ENCODE measurements at places on chromosomes 3 and 15.

DNA sequence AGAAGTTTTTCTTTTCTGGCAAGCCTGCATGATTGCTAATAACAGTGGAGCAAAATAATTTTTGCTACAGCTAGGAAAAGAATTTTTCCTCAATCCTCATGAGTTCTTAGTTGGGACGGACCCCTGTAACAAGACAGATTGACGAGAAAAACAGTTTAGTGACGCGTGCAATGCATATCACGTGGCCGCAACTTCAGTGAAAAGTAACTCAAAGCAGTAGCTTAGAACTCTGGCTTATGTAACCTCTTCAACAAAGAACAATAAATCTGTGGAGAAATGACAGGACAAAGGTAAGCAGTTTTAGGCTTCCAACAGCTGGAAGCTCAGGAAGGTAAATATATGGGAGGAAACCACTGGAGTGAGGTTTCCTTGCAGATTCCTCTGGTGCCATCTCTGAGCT lies 19.7 kb downstream of the FAM107A start:
- no peak for DNase-seq

- DNase-seq: no peak
Observed at GRCh38 chr3:100045696-100046095, 68.6 kb downstream of the FILIP1L start.

DNA sequence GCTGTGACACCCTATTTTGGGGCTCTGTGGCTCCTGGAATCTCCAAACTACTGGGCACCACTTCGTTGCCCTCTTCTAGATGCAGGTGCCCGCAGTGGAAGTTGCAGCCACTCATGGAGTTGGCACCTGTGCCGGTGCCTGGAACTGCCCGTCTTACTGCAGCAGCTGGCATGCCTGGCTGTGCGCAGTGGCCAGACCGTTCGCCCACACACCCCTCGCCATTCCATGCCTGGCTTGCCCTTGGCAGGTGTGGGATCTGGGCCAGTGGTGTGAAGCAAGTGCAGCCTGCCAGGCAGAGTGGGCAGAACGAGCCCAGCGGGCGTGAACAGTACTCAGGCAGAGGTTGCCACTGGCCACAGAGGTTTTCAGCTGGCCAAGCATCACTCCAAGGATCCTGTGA lies 1286.7 kb downstream of the ROBO1 start:
- no peak for DNase-seq

- no peak for DNase-seq
Observed at GRCh38 chr15:68195336-68196112, 9.6 kb downstream of the CALML4 start.

GRCh38 chr3:57696801-57697321 lies 4.0 kb upstream of the DENND6A start:
- no peak for DNase-seq

GRCh38 chr3:188348435-188349244 lies 194.7 kb downstream of the LPP start:
- no peak for DNase-seq

DNA sequence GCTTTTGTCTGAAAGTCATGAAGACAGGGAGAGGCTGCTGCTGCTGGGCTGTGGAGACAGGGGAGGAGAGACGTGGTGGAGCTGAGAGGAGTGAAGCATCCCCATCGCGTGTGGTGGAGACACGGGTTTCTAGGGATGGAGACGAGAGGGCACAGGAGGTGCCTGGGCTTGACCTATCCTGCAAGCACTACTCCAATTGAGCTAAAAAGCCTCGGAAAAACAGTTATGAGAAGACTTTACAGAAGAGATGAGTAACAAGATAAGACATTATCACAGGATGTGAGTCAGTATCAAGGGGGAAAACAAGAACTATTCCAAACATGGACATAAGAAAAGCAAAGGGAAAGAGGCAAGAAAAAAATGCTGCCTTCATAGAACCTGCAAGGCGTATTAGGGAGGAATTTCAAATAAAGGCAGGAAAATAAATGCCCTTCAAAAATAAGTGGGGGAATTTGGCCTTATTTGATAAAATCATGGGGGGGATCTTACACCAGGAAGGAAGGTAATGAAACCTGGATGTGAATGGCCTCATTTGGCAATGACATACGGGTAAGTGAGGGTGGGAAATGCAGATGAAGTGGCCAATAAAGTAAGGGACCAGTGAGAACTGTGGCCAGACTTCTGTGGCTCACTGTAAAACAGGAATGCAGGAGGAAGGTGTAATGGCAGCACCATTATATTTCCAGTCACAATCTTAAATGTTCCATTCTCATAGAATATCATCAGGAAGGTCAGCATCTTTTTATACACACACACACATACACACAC lies 97.9 kb downstream of the PLD1 start:
- DNase-seq: no peak

- DNase-seq: no peak
Observed at GRCh38 chr3:69033470-69033869, 18.7 kb downstream of the TMF1 start.
